COR-L47 (cell line): ENCODE measurements at places on chromosomes 3 and 15.

GRCh38 chr15:29937956-29938355 lies 115.7 kb upstream of the TJP1 start:
- DNase-seq: no peak

GRCh38 chr15:77818484-77819047 lies 185.9 kb upstream of the LINGO1 start:
- no peak for DNase-seq

- DNase-seq: no peak
Observed at GRCh38 chr3:185149591-185149990, 3.3 kb downstream of the C3orf70 start.

DNA sequence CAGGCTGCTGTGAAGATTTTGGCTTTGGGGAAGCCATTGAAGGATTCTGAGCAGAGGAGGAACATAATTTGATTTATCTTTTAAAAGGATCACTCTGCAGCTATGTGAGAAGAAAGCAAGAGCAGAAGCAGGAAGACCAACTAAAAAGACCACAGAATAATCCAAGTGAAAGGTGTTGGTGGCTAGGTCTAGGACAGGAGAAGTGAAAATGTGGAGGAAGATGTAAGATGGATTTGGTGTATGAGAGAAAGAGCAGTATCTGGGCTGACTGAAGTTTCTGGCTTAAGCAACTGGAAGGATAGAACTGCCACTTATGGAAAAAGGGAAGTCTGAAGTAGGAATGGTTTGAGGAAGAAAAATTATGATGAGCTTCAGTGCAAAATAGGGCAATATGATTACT lies 62.0 kb downstream of the SFMBT1 start:
- DNase-seq: no peak

GRCh38 chr15:65384505-65384894 lies 6.7 kb upstream of the IGDCC3 start:
- no peak for DNase-seq

DNA sequence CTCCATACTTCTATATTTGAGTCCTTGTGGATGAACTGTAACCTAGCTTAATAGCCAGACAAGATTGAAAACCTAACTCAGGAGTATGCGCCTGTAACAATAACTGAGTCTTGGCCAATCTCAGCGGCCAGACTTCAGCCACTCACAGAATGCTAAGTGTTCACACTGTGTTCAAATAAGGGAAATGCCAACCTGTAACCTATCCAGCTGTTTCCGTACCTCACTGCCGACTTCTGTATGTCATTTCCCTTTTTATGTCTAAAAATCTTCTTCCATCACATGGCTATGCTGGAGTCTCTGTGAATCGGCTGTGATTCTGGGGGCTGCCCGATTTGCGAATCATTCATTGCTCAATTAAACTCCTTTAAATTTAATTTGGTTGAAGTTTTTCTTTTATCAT lies 169.2 kb downstream of the NFKBIZ start:
- DNase-seq: no peak

DNA sequence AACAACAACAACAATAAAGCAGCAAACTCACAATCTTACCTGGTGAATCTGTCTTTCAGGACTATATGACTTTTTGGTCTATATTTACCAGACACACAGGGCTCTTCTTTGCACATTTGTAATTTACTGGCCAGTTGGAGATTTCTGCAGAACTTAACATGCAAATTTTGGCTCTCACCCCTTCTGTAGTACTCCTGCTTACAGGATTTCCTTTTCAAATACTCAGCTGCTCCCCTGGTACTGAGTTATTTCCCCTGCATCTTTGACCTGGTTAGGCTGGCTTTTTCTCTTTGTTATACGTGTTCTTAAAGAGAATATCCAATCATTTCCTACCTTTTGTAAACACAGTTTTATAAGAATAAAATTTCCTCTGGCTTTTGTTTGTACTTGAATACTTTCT lies 228.0 kb downstream of the MBNL1 start:
- DNase-seq: no peak

- peak; percentile 8 for DNase-seq
Observed at GRCh38 chr15:87591582-87591981, 665.0 kb downstream of the NTRK3 start.

DNA sequence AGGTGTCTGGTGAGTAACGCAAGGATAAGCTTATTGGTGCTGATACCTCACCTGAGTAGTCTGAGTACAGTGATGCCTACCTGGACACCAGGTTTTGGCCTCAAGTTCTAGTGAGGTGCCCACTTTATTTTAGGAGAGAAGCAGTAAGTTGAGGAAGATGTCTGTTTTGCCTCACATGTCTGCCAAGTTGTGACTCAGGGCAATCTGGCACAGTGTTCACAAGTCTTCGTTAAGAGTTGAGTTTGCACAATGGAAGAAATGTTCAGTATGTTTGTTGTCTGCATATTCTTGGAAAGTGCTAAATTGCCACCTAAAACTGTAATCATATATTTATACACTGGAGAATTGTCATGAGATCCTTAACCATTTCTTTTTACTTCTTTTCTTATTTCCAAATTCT lies 122.2 kb downstream of the KCNH8 start:
- DNase-seq: no peak

- no peak for DNase-seq
Observed at GRCh38 chr3:145032791-145033190, 1061.2 kb downstream of the DIPK2A start.

- DNase-seq: no peak
Observed at GRCh38 chr3:180420016-180420415, 181.9 kb upstream of the TTC14 start.

GRCh38 chr15:33700695-33701303 lies 267.5 kb upstream of the CHRM5 start:
- DNase-seq: peak; percentile 36

DNA sequence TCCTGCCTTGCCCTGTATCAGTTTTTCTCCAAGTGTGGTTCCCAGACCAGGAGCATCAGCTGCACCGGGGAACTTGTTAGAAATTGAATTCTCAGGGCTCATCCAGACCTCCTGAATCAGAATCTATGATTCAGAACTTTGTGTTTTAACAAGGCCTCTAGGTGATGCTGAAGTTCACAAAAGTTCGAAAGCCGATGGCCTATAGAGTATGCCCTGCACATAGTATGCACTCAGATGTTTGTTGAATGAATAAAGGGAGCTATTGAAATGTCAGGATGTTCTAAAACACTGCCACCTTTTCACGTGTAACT lies 664 bp upstream of the LARP6 start:
- DNase-seq: no peak

- DNase-seq: no peak
Observed at GRCh38 chr3:28940530-28940929, 340.3 kb upstream of the RBMS3 start.

DNA sequence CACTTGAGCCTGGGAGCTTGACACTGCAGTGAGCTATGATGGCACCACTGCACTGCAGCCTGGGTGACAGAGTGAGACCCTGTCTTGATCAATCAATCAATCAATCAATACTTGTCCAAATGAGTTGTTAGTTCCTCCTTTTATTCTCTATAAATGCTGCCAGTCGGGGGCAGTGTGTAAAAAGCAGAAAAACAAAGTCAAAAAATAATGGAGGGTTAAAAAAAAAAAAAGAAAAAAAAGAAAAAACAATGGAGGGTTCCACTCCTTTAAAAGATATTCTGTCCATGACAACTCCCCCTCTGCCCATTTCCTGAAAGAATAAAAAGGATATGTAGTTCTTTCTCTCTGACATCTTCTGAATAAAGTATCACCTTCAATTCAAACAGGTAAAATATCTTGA lies 1068.6 kb downstream of the FHIT start:
- DNase-seq: no peak

DNA sequence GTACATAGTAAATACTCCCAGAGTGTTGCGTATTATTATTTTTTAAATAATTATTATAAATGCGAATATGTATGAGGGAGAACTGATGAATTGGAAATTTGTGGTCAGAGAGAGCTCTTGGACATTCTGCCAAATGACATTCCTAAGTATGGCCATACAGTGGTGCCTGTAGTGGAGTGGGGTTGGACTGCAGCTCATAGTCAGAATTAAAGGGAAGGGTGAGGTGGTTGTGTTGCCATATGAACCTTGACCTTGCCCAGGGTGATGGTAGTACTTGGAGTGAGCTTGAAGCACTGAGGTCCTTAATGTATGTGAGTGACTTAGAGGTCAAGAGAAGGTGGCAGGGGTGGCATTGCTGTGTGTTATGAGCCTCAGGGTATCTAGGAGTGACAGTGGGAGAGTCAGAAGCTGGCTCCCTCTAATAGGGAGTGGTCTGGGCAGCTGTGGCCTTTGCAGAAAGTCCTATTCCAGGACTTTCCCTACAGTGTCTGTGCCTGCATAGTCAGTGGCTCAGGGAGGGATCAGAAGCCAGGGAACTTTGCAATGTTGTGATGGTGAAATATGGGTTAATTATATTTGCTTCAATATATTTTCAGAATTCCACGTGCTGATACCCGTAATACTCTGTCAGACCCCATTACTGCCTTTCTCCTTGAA lies 26.2 kb downstream of the PDE8A start:
- DNase-seq: no peak

DNA sequence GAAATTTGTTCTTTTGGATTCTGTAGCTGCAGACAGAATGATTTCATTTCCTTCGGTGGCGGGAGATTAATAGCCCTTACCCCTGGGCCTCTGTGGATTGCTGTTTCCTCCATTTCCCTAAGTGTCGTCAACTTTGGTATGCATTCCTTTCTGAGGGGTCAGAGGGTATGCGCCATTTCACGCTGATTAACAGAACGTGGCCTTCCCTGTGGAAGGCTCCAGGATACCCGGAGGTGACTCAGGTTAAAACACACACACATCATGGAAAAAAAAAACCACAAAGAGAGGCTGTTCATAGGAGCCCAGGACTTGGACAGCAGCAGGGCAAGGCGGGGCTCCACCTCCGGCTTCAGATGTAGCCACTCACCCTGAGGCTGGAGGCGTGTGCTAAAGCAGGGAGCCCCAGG lies 51.9 kb downstream of the EPHB1 start:
- DNase-seq: no peak

GRCh38 chr3:115720983-115721382 lies 97.7 kb downstream of the GAP43 start:
- no peak for DNase-seq

DNA sequence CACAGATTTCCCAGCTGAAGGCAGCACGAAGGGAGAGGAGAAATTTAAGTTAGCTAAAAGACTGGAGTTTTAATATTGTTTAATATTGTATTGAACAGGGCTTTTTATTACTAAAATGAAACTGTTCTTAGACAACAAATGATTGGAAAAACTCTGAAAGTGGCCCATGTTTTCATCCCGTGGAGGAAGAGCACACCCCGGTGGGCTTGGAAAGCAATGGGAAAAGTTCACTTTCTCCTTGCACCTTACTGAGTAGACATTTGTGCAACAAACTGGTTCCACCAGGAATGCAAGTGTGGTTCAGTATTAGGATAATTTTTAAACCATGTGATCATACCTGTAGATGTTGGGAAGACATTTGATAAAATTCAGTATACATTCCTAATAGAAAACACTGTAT lies 8.2 kb upstream of the ESYT3 start:
- peak; percentile 26 for DNase-seq

- DNase-seq: no peak
Observed at GRCh38 chr3:127475391-127475790, 115.1 kb downstream of the TPRA1 start.

DNA sequence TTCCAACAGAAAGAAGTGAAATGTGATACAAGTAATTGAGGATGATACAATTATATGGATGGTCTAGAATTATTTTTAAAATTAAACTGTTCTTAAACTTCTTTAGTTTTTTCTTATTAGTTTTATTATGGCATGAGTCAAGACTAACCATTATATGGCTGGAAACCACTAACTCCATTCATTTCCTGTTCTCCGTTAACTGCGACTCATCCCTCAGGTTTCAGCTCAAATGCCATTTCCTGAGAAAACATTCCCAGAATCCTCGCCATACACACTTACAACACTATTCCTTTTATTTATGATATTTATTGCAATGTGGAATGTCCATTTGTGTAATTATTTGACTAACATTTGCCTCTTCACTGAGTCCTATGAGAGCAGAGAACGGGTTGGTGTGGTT lies 394.1 kb downstream of the SOX2 start:
- no peak for DNase-seq

GRCh38 chr15:70912187-70912586 lies 19.6 kb downstream of the LRRC49 start:
- DNase-seq: no peak

GRCh38 chr3:109355625-109356441 lies 18.5 kb upstream of the DPPA4 start:
- no peak for DNase-seq

- no peak for DNase-seq
Observed at GRCh38 chr3:158101335-158102241, 4.6 kb downstream of the SHOX2 start.

DNA sequence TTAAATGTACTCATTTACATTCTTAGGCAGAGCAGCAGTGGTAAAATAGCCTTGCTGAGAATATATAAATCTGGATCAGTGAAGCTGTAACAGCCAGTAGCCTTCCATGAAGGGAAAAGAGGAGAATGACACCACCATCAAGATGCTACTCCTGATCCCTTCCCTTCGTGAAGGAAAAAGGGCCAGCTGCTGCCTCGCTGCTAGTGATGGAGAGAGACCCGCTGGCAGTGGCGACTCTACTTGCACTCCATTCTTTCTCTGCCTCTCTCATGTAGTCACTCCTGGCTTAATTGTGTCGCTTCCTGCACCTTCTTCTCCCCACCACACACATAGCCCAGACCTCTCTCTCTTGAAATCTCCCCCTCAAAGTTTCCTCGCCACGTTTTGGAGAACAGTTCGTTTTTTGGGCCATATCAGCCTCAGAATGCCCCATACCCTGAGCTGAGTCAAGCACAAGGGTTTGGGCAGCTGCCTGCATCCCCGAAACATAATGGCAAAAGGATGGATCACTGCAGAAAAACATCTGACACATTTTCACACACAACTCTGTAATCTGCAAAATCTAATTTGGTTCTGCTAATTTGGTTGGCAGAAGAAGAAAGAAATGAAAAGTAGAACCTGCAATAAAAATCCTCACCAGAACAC lies 460.3 kb upstream of the IL12A start:
- no peak for DNase-seq

- no peak for DNase-seq
Observed at GRCh38 chr3:44893097-44893496, 18.7 kb downstream of the TGM4 start.

GRCh38 chr15:61037031-61037430 lies 192.1 kb downstream of the RORA start:
- no peak for DNase-seq

GRCh38 chr3:186210852-186211500 lies 102.1 kb upstream of the ETV5 start:
- no peak for DNase-seq

GRCh38 chr3:79937567-79937966 lies 169.8 kb upstream of the ROBO1 start:
- DNase-seq: no peak
